ENCODE measurements at places on chromosomes 12 and 14. TPM values are rescaled to one million over a fixed set of nuclear protein-coding genes. Genes with fewer than 3 reads are reported as not detected.

DNA sequence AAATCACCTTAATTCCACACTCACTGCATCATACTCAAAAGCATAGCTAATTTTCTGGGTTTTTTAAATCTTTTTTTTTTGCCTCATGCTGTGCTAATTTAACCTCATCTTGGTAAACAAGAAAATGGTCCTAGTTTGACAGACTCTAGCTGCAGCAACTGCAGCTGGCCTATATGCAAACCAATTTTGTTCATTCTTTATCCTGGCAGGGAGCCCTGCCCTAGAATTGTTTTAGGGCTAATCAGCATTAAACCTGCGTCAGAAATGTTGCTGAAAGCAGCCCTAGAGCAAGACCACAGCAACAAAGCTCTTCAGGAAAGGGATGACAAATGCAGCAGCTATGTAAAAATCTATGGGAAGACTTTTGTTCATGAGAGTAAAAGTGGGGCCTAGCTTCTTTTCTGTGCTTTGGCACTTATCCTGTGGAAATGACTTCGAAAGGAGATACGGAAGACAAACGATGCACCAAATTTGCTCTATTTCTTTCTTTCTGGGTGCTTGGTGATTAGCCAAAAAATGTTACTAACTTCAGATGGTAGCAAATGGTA lies 72.2 kb downstream of the DENND5B start:
- DNase-seq, result peak; percentile 100

The KCNJ8 gene
- 2.1 TPM for total RNA-seq

- DNase-seq, result no peak
These were observed 468.4 kb upstream of the STXBP6 start for GRCh38 chr14:25518364-25518763.

The PTPN21 gene
- 10.3 TPM for total RNA-seq

GRCh38 chr14:101965181-101965544 lies 790 bp downstream of the DYNC1H1 start:
- peak; percentile 53 for DNase-seq

The KRT4 gene
- not detected for total RNA-seq

GRCh38 chr12:105104762-105105161 lies 2.8 kb upstream of the WASHC4 start:
- DNase-seq, result no peak

DNA sequence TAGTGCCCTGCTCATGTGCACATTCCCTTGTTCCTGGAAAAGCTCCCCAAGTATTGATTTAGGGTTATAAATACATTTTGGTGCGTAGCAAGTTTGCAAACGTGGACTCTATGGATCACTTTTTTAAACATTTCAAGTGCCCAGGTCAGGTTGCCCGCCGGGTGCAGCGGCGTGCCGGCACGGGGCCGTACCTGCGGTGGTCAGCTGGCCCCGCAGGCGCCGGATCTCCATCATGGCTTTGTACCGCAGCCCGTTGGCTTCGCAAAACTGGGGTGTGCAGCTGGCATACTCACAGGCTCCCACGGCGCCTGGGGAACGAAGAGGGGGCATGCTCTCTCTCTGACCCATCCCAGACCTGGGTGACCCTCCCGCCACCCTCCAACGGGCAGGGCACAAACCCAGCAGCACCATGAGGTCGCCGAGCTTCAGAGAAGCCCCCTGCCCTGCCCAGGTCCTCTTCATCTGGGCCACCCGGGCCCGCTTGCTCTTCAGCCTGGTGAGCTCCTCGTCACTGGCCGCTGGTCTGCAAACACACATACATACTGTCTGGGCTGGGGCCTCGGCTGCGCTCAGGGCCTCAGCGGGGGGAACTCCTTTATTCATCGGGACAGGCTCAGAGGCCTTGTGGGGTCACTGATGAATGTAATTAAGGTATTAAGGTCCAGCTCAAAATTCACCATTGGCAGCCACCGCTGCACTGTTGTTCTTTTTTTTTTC lies 35.1 kb downstream of the DHX37 start:
- DNase-seq, result no peak

The RNASE3 gene
- not detected for total RNA-seq

DNA sequence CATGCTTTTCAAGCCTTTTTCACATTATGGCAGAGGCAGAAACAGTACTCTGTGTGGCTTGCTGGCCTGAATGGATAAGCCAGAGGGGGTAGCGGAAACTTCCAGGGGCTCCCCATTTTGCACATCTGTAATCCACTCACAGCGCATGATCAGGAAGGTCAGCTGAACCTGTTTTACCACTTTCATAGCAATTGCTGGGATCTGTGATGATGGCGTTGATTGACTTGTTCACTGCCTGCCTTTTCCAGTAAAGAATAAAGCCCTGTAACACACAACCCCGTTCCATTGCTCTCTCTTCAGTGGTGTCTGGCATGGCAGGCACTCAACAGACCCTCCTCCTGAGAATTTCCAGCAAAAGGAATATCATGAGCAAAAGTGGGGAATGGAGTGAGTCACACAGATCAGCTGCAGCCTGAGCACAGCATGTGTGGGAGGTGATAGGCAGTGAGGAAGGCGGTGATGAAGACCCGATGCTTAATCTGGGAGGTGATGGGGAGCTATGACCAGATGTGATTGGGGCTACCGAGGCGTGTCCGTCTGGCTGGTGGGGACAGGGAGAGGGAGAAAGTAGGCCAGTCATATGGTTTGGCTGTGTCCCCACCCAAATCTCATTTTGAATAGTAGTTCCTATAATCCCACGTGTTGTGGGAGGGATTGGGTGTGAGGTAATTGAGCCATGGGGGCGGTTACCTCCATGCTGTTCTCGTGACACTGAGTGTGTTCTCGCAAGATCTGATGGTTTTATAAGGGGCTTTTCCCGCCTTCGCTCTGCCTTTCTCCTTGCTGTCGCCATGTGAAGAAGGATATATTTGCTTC lies 44.7 kb upstream of the CHST11 start:
- no peak for DNase-seq

GRCh38 chr12:112846619-112847018 lies 55.1 kb downstream of the RPH3A start:
- DNase-seq, result no peak

GRCh38 chr14:74954232-74954946 lies 1.0 kb downstream of the PGF start:
- DNase-seq, result no peak

GRCh38 chr12:55698241-55698955 lies 9.3 kb downstream of the ITGA7 start:
- no peak for DNase-seq
